ENCODE measurements at places on chromosomes 4 and X. TPM values are rescaled to one million over a fixed set of nuclear protein-coding genes. Genes with fewer than 3 reads are reported as not detected.

Gene AVPR2
- total RNA-seq: 0.50 TPM

Gene MGARP
- 11.3 TPM for total RNA-seq

Gene GPM6B
- total RNA-seq: 9.4 TPM

Gene MUC7
- not detected for total RNA-seq

Gene BCOR
- 6.5 TPM for total RNA-seq

Gene RNF128
- 0.17 TPM for total RNA-seq

Gene ARL9
- 1.5 TPM for total RNA-seq

Gene DAPP1
- total RNA-seq: not detected

Gene DCAF8L2
- total RNA-seq: not detected

Gene PTCHD1
- not detected for total RNA-seq

Gene UGT2B17
- total RNA-seq: not detected

Gene CDKN2AIP
- 10.4 TPM for total RNA-seq

Gene ASB5
- total RNA-seq: 0.30 TPM

Gene ARSJ
- total RNA-seq: 32.3 TPM

Gene NCAPG
- total RNA-seq: 28.2 TPM

Gene EVC
- total RNA-seq: 16.5 TPM

Gene MID2
- total RNA-seq: 6.4 TPM

Gene ADRA2C
- 0.17 TPM for total RNA-seq

Gene PF4V1
- not detected for total RNA-seq

Gene GLOD5
- not detected for total RNA-seq

Gene PDCL2
- total RNA-seq: not detected

Gene SSX3
- total RNA-seq: not detected

Gene CENPI
- total RNA-seq: 35.3 TPM
